ENCODE measurements at places on chromosomes 2 and 18.

DNA sequence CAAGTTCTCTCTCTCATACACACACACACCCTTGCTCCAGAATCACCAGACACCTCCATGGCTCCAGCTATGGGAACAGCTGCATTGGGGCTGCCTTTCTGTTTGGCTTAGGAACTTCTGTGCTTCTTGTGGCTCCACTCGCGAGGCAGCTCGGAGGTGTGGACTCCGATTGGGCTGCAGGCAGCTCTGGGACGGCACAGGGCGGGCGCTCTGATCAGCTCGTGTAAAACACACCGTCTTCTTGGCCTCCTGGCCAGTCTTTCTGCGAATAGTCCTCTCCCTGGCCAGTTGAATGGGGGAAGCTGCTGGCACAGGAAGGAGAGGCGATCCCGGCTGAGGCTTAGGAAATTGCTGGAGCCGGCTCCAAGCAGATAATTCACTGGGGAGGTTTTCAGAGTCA lies 22.4 kb downstream of the FOSL2 start:
- no peak for DNase-seq

DNA sequence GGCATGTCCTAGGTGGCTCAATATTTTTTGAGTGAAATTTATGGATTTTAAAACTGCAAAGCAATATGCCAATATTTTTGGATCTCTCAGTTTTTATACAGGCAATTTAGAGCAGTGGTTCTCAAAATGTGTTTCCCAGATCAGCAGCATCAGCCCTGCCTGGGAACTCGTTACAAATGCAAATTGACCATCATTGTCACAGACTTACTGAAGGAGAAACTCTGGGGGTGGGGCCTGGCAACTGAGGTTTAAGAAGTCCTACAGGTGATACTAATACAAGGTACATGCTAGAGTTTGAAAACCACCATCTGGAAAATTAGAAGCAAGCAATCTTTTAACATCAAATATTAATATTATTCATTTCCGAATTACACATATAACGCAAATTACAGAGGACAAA lies 215.6 kb upstream of the PID1 start:
- DNase-seq: no peak

DNA sequence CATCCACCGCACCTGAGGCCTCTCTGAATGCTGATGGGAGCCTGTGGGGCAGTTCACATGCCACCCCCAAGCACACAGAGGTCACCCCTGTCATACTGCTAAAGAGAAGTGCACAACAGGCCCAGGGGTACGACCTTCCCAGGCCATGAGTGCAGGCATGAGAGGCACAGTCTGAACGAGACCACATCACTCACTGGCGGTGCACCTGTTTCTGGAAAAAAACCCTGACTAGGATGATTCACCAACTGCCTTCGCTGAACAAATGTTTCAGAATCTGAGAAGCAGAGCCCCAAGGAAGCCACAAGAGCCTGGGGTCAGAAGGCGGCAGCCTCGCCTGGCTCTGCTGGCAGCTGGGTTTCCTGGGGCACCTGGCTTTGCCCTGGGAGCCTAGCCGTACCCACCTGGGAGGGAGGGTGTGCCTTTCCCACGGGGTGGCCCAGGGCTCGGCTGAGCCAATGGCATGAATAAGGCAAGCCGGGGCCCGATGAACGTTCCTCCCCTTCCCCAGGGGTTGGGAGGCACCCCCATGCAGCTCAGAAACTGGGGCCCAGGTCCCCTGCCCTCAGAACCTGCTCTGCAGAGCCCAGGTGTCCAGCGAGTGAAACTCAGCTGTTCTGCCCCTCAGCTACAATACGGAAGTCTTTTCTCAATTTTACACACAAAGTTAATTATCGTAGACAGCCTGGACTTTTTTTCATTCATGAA lies 73.8 kb downstream of the HDAC4 start:
- peak; percentile 28 for DNase-seq

GRCh38 chr18:78730546-78730945 lies 249.1 kb upstream of the SALL3 start:
- no peak for DNase-seq
